ENCODE measurements at places on chromosomes 3 and 15. TPM values are rescaled to one million over a fixed set of nuclear protein-coding genes. Genes with fewer than 3 reads are reported as not detected.

DNA sequence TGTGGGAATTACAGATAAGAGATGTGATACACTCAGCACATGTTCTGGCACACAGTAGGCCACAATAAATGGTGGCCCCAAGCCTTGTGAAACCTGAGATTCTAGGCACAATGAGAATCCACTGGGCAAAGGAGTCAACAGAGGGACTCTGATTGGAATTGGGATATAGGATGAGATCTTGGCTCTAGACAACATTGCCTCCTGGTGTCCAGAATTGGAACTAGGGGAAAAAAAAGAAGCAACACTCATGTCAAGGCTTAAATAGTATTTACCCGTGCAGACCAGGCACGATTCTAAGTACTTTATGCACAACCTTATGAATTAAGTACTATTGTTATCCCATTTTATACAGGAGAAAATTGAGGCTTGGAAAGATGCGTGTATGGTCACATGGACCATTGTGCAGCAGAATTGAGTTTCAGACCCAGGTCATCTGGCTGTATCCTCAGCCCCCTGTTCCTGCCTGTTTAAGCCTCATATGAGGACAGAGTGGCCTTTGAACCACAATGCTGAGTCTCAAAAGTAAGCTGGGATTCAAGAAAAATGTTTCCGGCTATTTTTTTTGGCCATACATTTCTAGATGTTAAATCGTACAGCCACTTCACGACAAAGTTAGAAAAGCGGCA lies 124.8 kb downstream of the SV2B start:
- no peak for DNase-seq

SEMA7A gene
- total RNA-seq, result 1.3 TPM

DNA sequence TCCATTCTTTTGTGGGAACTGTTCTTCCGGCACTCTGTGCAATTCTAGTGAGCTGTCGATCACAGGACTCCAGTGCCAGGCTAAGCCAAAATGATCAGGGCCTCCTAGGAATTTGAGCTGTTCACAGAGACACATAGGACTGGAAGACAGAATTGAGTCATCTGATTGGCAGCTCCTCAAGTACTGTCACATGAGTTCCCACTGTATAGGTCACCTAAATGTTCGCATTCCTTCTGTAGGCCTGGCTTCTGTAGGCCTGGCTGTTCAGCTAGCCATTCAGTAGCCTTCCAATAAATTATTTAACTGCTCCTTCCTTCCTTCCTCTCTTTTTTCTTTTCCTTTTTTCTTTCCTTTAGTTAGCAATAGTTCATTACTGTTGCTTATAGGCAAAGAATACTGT lies 4.3 kb downstream of the PROS1 start:
- no peak for DNase-seq

- no peak for DNase-seq
These were observed 253.3 kb downstream of the PTPRG start for GRCh38 chr3:61814674-61815073.

DNA sequence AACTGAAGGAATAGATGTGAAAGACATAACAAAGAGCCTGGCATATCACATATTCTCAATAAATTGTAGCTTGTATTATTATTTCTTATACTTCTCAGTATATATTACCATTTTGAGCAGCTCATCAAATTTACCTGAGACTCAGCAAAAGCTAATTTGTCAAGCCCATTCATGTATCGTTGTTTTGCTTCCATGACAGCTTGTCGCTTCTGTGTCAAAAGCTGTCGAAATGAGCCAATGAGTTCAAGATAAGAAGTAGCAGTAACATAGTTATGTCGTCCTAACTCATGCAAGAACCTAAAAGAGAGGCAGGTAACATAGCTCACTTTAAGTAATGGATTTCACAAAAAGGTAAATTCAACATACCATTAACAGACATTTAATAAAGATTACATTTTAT lies 93.8 kb upstream of the ASB14 start:
- DNase-seq, result no peak

- DNase-seq, result no peak
These were observed 28.4 kb upstream of the LDHAL6B start for GRCh38 chr15:59178151-59178695.

GRCh38 chr3:138348754-138349739 lies 668 bp downstream of the MRAS start:
- no peak for DNase-seq

PDCD6IP gene
- 170 TPM for total RNA-seq

DNA sequence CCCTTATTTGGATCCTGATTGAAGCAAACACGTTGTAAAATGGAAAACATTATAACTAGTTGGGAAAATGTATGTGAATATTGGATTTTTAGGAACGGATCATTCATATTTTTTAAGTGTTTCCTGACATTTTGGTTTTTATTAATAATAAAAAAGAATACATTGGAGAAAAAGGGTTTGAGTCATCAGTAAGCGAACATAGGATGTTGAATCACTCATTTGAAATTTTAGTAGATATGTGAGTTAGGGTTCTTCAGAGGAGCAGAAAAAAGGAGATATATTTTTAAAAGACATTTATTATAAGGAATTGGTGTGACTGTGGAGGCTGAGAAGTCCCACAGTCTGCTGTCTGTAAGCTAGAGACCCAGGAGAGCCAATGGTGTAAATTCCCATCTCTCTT lies 258.5 kb downstream of the PTPRG start:
- DNase-seq, result no peak

DNA sequence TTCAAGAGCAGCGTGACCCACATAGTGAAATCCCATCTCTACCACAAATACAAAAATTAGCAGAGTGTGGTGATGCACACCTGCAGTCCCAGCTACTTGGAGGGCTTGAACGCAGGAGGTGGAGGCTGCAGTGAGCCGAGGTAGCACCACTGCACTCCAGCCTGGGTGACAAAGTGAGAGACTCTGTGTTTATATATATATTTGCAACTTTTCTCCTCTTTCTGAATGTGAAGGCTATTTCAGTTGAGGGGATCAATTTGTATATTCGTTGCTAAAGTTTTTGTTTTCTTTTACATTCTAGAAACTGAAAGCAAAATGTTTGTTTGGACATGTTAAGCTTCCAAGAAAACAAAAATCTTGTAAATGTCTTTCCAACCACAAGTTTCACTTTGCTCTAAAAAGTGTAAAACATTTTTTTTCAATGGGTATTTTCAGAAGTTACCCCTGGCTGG lies 29.8 kb upstream of the FAM98B start:
- DNase-seq, result no peak

GRCh38 chr3:192077795-192078497 lies 617.0 kb downstream of the PYDC2 start:
- DNase-seq, result no peak

Measured in pulmonary artery endothelial cell (primary cell).